Effector CD4-positive, alpha-beta T cell (primary cell): ENCODE measurements at places on chromosomes 2 and 18.

- DNase-seq, result no peak
These were observed 148.0 kb downstream of the FAM210A start for GRCh38 chr18:13578400-13578799.

- no peak for DNase-seq
These were observed 98.7 kb downstream of the TFCP2L1 start for GRCh38 chr2:121186261-121186660.

DNA sequence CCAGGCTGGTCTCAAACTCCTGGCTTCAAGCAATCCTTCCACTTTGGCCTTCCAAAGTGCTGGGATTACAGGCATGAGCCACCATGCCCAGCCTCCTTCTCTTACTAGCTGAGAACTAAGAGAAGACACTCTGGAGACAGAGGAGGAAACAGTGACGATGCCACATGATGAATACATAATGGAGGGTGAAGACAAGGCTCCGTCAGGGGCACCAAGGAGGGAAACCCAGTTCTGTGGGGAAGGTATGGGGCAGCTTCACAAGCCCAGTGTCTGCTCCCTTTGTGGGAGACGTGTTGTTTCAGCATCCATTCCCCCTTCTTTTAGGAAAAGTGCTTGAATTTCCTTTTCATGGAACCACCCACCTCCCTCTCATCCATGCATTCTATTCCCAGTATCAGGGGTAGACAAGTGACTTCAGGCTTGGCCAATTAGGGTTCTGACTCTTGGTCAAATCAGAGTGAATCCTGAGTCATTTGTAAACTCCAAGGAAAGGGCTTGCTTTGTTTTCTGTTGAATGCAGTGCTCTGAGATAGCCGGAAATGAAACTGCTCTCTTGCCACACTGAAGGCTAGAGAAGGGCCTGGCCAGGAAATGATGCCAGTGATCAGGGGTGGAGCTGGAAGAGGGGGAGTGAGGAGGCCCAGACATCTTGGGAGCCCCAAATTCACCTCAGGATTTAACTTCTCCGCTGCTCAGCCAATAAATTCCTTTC lies 23.7 kb downstream of the TMEM127 start:
- DNase-seq, result peak; percentile 12

GRCh38 chr2:54947136-54947535 lies 103.1 kb downstream of the RTN4 start:
- no peak for DNase-seq

DNA sequence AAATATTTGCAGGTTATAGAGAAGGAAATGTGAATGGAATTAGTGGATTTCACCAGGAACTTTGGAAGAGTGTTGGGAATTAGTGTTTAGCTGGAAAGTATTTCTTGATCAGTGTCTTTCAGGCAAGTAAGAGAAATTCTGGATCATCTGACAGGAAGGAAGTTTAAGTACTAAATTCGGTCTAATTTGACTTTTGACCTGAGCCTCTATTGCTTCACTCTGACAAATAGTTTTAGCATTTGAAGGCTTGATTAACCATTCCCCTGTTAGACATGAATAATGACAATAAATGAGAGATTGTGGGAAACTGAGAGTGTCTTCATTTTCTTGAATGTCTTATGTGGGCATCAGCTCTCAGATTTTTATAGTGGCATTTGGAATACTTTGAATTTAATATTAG lies 16.0 kb downstream of the CCNT2 start:
- DNase-seq, result no peak

GRCh38 chr2:237161189-237161588 lies 75.5 kb downstream of the COPS8 start:
- DNase-seq, result no peak

DNA sequence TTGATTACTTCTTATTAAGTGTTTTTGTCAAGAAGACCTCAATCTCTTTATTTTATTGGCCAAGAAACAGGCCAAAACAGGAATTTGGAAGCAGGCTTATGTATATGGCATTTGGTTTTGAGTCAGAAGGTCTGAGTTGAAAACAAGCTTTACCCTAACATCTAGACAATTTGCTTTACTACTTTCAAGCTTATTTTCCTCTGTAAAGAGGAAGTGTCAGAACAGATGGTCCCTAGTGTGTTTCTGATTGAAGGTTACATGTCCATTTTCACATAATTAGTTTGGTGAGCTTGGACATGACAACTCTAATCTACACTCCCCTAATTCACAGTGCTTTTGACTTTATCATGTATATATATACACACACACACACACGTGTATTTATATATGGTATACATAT lies 19.8 kb upstream of the MAP4K4 start:
- DNase-seq, result no peak
